Effector CD4-positive, alpha-beta T cell (primary cell): ENCODE measurements at places on chromosomes 2 and 18.
A peak's percentile ranks its signal among the peaks of the same experiment; 100 is the strongest.

DNA sequence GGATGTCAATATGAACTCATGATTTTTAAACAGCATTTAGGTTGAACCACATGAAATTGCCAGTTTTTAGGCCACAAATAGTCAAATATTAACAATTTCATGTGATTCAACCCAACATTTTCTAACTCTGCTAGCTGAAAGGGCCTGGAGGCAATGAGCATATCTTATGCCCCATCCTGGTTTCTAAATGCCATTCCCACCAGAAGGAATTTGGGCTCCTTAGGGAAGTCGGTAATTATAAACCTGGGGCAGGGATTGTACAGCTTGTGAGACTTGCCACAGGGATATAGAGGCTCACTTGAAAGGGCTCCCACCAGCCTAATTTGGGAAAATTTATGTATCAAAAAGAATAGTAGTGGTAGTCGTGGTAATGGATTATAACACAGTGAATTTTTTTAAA lies 178.4 kb upstream of the ALPP start:
- DNase-seq: no peak

DNA sequence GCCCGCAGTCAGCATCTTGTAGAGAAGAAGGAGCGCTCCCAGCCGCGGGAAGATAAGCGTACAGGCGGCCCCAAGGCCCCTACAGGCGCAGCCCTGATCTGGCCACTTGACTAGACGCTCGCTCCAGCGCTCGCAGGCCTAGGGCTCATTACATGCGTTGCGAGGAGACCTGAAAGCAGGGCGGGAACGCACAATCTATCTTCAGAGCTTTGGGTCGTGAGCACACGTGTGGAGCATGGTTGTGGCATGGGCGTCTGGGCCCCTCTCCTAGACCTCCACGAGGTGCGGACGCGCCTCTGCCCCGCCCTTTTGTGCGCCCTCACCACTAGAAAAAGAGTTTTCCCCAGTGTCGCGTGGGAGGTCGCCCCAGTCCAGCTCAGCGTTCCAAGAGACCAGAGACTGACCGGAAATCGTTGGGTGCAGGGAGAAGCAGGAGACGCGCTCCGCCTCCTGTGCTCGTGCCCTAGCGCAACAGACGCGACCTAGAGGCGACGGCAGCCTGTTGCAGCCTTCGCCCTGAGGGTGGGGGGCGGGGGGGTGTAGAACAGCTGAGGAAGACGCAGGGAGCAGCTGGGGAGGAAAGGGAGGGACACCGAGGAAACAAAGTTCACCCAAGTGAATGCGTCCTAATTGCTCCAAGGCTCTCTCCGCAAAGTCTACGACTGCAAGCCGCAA lies 12.6 kb downstream of the NR4A2 start:
- no peak for DNase-seq

DNA sequence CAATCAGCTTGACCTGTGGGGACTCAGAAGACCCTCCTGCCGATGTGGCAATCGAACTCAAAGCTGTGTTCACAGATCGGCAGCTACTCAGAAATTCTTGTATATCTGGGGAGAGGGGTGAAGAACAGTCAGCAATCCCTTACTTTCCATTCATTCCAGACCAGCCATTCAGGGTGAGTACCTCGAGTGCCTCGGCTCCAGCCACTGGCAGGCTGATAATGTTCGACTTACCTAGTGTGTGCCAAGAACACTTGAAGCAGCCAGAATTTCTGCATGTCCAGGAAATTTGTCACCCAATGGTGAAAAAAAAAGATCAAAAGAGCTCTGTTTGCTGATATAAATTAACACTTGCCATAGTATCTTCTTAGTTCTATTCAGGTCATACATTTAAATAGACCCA lies 2.3 kb downstream of the LGALSL start:
- no peak for DNase-seq

DNA sequence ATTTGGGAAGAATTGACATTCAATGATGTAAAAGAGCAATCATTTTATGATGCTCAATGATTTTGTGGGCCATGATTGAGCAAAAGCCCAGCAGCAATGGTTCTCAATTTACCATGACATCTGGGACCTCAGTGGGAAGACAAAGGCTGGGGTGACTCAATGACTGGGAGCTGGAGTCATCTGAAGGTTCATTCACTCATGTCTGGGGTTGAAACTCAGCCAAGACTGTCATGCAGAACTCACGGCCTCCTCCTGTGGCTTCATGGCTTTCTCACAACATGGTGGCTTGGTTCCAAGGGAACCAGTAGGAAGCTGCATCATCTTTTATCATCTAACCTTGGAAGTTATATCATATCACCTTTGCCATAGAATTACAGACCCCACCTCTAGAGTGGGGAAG lies 45.1 kb upstream of the CD226 start:
- DNase-seq: no peak

DNA sequence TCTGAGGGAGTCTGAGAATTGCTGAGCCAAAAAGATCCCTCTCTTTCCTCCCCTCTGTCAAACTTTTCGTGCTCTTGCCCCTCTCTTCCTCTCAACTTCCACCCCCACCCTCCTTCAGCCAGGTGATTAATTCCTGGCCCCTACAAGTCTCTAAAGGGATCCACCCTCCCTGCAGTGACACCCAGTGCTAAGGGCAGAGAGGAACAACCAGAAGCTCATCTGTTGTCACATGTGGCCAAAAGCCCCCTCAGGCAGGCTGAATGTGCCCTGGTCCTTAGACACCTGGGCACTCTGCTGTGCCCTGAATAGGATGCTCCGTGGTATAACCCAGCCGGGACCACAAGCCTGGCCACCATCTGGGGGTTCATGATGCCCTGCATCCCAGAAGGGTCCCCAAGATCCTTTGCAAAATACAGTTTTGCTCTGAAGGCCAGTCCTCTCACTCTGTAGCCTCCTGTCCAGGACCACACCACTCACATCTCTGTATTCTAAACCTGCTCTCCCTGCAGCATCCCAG lies 234.4 kb downstream of the BCL11A start:
- no peak for DNase-seq

GRCh38 chr2:216428618-216429350 lies 16.5 kb downstream of the SMARCAL1 start:
- no peak for DNase-seq

DNA sequence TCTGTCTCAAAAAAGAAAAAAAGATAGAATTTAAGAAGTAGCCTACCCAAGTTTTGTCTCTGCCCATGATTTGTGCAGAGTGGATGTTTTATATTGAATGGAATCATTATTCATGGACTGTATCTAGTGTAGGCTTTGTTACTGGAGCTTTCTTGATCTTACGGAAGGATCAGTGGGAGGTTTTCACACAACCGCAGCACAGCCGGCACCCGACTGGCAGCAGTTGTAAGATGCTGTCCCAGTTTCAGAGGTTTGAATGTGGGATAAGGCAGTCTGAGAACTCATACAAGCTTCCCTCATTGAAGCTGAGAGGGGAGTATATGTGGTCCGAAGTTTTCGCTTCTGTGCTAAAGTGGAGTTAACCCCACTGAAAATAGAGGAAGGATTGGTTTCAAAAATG lies 19.7 kb upstream of the SAG start:
- no peak for DNase-seq

GRCh38 chr2:43331422-43331821 lies 105.0 kb upstream of the ZFP36L2 start:
- no peak for DNase-seq

GRCh38 chr18:12302391-12303147 lies 5.5 kb upstream of the TUBB6 start:
- DNase-seq: no peak

- DNase-seq: no peak
Observed at GRCh38 chr2:221100467-221101089, 471.5 kb downstream of the EPHA4 start.

GRCh38 chr2:24816884-24817283 lies 23.7 kb downstream of the CENPO start:
- DNase-seq: no peak

DNA sequence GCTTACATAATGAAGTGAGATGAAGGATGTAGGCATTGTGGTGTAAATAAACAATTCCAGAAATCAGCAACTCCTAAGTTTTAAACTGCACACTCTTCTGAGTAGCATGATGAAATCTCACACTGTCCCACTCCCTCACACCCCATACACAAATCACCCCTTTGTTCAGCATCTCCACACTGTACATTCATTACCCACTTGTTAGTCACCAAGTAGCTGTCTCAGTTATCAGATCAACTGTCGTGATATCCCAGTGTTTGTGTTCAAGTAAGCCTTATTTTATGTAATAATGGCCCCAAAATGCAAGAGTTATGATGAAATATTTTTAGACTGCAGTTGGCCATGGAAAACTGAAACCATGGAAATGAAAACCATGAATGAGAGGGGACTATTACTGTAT lies 135.7 kb downstream of the GRB14 start:
- no peak for DNase-seq

- no peak for DNase-seq
Observed at GRCh38 chr2:159891917-159892730, 94.1 kb upstream of the CD302 start.

GRCh38 chr2:208366215-208367127 lies 40.1 kb upstream of the PTH2R start:
- no peak for DNase-seq

GRCh38 chr2:156003780-156004179 lies 328.7 kb downstream of the NR4A2 start:
- DNase-seq: no peak

DNA sequence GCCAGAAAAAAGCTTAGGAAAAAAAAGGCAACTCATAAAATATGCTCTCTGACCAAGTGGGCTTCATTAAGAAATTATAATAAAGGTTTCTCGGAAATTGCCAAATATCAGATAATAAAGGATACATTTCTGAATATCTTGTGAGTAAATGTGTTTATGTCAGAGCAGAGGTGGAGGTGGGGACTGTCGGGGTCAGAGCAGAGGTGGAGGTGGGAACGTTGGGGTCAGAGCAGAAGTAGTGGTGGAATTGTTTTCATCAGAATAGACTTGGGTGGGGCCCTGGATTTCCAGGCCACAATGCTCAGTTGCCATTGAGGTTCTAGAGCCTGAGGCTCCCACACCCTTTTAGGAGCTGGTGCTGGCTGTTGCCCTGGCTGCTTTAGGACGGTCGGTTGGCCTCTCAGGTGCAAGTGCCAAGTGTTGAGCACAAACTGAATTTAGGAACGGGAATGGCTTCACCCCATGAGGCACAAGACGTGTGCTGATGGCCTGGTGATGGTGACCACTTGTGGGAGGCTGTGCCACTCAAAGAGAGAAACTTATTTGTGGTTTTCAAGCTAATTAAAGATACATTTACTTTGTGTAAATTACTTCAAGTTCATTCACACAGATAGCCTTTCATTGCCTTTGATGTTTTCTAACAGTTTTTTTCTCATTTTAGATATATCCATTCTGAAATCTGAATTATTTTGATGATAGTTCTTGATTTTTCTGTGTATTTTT lies 131.5 kb downstream of the ATP9B start:
- peak; percentile 12 for DNase-seq

DNA sequence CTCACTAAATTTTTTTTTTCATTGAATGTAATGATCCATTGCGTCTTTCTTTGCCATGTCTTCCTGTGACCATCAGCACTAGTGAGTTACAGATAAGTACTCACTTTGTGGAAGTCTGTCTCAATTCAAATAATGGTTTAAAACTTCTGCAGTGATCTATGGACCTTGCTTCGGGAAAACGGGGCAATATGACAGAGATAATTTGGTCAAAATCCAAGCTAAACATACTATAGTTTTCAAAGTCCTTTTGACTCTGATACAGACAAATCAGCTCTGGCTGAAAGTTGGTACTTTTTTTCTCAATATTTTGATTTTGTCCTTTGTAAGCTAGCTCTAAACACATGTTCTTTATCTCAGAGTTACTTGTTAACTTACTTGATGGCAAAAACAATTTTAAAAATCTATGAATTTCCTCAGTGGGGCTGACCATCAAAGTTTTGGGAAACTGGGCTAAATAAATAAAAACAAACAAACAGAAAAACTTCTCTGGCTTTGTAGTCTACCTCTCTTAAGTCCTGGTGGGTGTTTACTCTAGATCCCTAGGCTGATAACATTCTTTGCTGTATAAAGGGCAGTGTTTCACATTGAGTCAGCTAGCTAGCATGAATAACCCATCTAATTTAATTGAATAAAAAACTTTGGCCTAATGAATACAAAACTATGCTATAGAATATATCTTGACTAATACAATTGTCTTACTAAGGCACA lies 327.6 kb downstream of the RDH14 start:
- no peak for DNase-seq

- no peak for DNase-seq
Observed at GRCh38 chr2:238082827-238083226, 17.3 kb upstream of the ESPNL start.

- no peak for DNase-seq
Observed at GRCh38 chr2:203446071-203446481, 89.0 kb downstream of the RAPH1 start.

- no peak for DNase-seq
Observed at GRCh38 chr2:36329746-36330472, 25.7 kb upstream of the CRIM1 start.

DNA sequence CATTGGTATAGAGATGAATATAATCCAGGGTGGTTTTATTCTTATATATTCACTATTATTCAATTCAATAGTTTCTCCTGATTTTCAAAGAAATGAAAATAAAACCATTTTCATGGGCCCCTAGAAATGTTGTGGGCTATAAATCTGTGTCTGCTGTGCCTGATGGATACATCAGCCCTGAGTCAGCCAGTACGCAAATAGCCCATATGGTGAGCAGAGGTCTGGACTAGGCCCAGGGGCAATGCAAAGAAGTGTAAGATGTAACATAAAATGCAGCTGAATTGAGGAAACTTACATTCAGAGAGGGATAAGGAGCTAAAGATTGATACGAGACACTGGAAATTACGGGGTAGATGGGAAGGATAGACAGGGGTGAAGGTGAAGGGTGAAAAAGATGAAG lies 122.5 kb downstream of the MAIP1 start:
- no peak for DNase-seq

- DNase-seq: no peak
Observed at GRCh38 chr2:132911726-132912724, 242.0 kb upstream of the LYPD1 start.

DNA sequence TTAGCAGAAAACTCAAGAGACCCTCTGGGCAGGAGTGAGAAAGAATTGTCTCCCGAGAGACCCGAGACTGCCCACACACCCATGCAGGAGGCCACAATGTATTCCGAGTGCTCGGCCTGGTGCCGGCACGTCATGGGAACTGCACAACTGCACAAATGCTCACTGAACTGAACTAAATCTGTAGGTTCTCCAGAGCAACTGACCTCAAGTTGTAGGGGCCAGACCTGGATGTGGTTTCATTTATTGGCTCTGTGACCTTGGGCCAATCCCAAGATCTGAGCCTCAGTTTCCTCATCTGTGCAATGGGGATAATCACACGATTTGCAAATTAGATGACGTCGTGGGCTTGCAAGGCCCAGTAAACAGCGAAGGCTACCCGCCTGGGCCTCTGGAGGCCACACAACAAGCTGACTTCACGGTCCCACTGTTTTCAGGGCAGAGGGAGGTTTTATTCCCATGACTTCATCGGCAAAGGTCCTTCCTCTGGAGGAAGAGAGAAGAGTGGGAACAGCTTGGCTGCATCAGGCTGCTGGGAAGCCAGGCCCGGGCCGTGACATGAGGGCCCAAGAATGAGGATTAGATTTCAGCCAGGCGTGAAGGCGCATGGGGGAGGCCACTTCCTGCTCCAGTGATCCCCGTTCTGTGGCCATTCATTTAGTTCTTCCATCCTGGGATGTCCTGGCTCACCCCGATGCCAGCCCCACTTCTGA lies 3.6 kb upstream of the ERFE start:
- no peak for DNase-seq

GRCh38 chr2:111898703-111899514 lies 502 bp downstream of the MERTK start:
- DNase-seq: no peak

- no peak for DNase-seq
Observed at GRCh38 chr2:42867093-42868065, 75.0 kb upstream of the HAAO start.

GRCh38 chr18:7941533-7941932 lies 374.4 kb downstream of the PTPRM start:
- no peak for DNase-seq

- no peak for DNase-seq
Observed at GRCh38 chr2:192940767-192941166, 746.0 kb upstream of the TMEFF2 start.
